ENCODE measurements at places on chromosomes 6 and 20.

DNA sequence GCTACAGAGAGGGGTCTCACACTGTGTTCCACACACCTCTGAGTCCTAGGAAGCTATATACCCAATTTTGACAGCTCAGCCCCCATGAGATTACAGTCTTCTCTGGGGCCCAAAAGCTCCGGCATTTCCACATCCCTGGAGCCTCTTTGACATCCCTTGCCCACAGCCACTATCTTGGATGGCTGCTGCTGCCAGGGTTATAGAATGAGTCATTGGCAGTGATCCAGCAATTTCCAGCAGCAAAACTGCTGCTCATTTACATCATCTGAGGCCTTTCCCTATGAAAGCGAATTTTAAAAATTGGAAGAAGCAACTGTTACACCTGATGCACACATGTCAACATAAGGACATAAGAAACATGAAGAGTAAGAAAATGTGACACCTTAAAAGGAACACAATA lies 590.7 kb downstream of the MEI4 start:
- H3K4me1 ChIP-seq: no peaks in the 10 kb centered on the region
- H3K27me3 ChIP-seq: no peaks in the 10 kb centered on the region
- no peak overlapping the region for H3K4me3 ChIP-seq
- H3K36me3 ChIP-seq: no peaks in the 10 kb centered on the region

DNA sequence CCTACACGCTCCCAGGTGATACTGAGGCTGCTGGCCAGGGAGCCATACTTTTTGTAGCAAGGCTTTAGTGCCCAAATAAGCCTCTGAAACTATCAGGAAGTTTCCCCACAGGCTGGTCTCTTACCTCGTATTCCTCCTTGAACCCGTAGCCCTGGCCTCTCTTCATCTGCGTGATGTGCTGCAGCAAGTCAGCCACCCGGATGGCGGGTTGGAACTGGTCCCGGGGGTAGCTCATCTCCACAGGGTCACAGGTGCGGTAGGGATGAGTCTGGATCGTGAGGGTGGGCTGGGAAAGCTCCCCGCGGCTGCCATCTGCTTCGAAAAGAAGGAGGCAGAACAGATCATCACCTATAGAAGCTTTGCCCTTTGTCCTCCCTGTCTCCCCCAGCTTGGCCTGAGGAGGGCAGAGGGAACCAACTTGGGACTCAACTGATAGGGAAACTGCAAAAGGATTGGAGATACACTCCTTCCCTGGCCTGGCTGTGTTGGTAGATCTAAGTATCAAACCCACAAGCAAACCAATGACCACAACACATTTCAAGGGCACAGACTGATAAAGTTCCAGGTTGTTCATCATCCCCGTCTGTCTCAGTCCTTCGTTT lies 543.2 kb upstream of the CHD6 start:
- no peaks in the 10 kb centered on the region for H3K4me1 ChIP-seq
- no peak overlapping the region for H3K4me3 ChIP-seq
- no peaks in the 10 kb centered on the region for H3K36me3 ChIP-seq
- no peak overlapping the region for H3K27ac ChIP-seq

GRCh38 chr6:44104481-44105021 lies 22.7 kb downstream of the MRPL14 start:
- no peak overlapping the region for H3K27ac ChIP-seq
- no peaks in the 10 kb centered on the region for H3K36me3 ChIP-seq
- DNase-seq: no peak
- no peaks in the 10 kb centered on the region for H3K4me1 ChIP-seq

DNA sequence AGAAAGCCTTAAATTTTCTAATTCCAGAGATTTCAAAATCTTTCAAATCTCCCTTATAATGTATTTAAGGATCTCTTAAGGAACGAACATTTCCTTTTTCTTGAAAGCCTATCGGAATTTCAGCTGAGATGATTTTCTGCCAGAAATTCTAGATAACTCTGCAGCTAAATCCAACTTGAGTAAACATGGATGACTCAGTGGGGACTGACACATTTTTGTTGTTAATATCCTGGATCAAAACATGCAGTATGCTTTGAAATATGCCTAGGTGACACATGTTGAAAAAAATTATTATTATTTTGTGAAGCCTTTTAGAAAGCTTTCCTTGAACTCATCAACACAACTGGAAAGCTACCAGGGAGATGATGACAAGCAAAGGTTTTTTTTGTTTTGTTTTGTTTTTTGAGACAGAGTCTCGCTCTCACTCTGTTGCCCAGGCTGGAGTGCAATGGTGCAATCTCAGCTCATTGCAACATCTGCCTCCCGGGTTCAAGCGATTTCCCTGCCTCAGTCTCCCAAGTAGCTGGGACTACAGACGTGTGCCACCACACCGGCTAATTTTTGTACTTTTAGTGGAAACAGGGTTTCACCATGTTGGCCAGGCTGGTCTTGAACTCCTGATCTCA lies 140.1 kb upstream of the SNX9 start:
- H3K36me3 ChIP-seq: no peaks in the 10 kb centered on the region
- DNase-seq: peak; percentile 20
- no peak overlapping the region for H3K4me3 ChIP-seq
- no peak overlapping the region for H3K27ac ChIP-seq
- H3K4me1 ChIP-seq: peaks cover 4% of the 10 kb centered on the region

- no peak overlapping the region for H3K4me3 ChIP-seq
- H3K27me3 ChIP-seq: no peaks in the 10 kb centered on the region
- H3K36me3 ChIP-seq: peaks cover 2% of the 10 kb centered on the region
- no peak overlapping the region for H3K27ac ChIP-seq
Observed at GRCh38 chr20:37291724-37292126, 2.3 kb downstream of the MANBAL start.

DNA sequence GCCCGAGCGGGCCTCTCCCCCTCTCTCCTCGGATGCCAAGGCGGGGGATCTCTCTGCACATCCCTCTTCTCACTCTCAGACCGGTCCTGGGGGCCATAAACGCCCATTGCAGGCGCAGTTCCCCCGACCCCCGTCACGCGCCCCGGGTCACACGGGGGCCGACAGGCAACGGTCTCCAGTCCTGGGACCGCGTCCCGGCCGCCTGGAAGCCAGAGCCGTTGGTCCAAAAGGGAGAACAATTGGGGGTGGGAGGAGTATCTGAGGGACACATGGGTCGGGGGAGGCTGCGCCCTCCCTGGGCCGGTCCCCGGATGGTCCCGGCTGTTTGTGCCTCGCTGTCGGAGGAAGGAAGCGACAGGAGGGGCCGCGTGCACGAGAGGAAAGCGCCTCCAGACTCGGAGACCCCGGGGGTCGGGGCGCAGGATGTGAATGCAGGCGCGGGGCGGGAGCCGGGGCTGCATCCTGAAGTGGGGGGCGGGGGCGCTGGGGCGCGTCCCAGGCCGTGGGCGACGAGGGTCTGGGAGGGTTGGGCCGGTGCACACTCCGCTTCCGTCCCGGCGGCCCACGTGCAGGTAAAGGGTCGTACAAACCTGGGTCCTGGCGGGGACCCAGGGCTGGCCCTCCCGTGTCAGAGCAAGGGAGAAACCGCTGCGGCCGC lies 903 bp downstream of the SLC4A11 start:
- H3K4me1 ChIP-seq: peaks cover 23% of the 10 kb centered on the region
- H3K4me3 ChIP-seq: peak overlapping the region; percentile 85
- H3K27ac ChIP-seq: peak overlapping the region; percentile 42
- DNase-seq: no peak

Measured in Panc1 (cell line).